Bronchus fibroblast of lung (primary cell): ENCODE measurements at places on chromosomes 7 and 10. TPM values are rescaled to one million over a fixed set of nuclear protein-coding genes. Genes with fewer than 3 reads are reported as not detected.

PGAM2 gene
- 0.15 TPM in 1 of 2 replicates, not detected in the other for total RNA-seq

CYP2E1 gene
- total RNA-seq = not detected in 2 replicates

NKX2-3 gene
- total RNA-seq = not detected in 2 replicates

HYAL4 gene
- not detected in 2 replicates for total RNA-seq

CPVL gene
- not detected in 2 replicates for total RNA-seq

ADAM12 gene
- total RNA-seq = 2.7 and 2.9 TPM in 2 replicates

HERPUD2 gene
- total RNA-seq = 16.6 and 22.1 TPM in 2 replicates

SLC13A1 gene
- not detected in 2 replicates for total RNA-seq

VWA2 gene
- total RNA-seq = not detected in 2 replicates

PCLO gene
- total RNA-seq = 0.17 and 0.30 TPM in 2 replicates

SLC37A3 gene
- 23.2 and 29.1 TPM in 2 replicates for total RNA-seq

TLX1 gene
- not detected in 2 replicates for total RNA-seq
